ENCODE measurements at places on chromosomes 13 and 19.

DNA sequence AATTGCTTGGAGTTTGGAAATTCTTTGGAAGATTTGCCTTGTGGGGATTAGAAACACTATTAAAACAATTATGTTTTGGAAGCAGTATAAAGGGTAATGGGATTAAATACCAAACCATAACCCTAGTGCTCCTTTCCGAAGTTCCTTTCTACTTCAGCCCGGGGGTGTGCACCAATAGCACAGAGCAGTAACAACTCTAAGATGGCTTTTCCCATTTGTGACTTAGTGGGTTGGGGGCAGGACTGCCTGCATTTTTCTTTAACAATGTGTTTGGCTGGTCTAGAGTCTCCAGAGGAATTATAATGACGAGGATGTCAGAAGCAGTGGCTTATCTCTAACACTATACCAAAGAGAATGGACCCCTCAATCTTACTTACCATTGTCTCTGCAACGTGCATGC is 11.9 kb upstream of the IL17D start:
- no peak for DNase-seq

- DNase-seq = no peak
Measured at GRCh38 chr13:20609145-20609544, 42.2 kb downstream of the IFT88 start.

DNA sequence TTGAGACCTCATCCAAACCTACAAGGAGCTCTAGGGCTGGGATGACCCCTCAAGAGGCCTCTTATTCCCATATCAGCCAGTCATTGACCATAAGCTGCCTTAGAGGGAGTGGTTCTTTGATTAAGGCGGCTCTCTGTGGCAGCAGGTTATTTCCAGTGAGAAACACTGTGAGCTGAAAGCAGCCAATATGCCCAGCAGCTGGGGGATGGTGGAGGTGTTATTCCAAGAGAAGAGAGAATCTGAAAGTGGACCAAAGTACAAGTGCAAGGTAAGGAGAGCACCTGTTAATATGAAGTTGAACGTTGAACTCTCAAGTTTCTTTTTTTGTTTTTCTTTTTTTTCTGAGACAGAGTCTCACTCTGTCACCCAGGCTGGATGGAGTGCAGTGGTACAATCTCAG is 20.2 kb upstream of the FNDC3A start:
- DNase-seq = no peak

GRCh38 chr13:26660766-26661165 is 99.8 kb downstream of the GPR12 start:
- DNase-seq = no peak

- DNase-seq = no peak
Measured at GRCh38 chr19:4969292-4969771, 419 bp downstream of the KDM4B start.

GRCh38 chr13:97502706-97503105 is 68.7 kb downstream of the RAP2A start:
- no peak for DNase-seq

DNA sequence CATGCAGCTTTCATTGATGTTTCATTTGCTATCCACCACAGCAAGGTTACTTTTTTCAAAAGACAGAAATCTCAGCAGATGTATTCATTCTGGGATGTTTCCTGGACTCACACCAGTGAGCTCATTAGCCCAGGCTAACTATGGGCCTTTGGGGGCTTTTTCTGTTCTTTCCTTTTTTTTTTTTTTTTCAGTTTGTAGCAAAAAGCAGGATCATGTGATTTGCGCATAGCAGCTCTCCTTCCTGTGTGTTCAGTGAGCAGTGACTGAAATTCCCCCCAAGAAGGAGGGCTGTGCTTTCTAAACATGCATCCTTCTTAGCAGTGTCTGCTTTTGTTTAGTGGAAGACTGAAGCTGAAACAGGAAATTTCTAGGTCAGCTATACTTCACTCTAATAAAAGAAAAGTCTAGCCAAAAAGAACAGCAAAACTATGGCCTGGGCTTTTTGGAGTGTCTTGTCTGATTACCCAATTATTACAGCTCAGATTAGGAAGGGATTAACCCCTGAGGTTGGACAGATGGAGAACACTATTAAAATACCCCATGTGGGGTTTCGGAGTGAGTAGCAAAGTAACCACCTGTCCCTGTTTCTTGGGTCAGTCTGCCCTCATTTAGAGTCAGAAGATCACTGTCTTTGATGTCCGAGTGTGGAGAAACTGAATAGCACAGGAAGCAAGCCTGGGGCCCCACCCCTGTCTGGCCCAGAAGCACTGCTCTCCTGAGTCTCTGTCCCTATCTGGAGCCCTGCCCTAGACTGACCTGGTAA is 8.9 kb upstream of the AMER2 start:
- no peak for DNase-seq

- no peak for DNase-seq
Measured at GRCh38 chr13:113048766-113049165, 56.8 kb upstream of the F7 start.

DNA sequence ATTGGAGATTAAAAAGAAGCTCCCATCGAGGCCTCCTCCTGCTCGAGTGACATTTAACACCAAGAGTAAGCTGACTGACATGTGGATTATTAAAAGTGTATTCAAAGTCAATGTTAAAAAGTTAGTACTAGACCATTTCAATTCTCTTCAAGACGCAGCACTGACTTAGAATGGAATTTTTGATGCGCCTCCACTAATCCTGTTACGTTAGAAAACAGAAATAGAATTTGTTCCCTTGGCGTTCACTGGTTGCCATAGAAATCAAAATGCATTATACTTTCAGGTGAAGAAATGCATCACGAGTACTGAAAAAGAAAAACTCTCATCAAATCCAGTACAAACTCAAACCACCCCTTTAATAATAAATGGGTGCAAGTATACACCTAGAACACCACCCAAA is 42.2 kb downstream of the BRD4 start:
- DNase-seq = no peak

DNA sequence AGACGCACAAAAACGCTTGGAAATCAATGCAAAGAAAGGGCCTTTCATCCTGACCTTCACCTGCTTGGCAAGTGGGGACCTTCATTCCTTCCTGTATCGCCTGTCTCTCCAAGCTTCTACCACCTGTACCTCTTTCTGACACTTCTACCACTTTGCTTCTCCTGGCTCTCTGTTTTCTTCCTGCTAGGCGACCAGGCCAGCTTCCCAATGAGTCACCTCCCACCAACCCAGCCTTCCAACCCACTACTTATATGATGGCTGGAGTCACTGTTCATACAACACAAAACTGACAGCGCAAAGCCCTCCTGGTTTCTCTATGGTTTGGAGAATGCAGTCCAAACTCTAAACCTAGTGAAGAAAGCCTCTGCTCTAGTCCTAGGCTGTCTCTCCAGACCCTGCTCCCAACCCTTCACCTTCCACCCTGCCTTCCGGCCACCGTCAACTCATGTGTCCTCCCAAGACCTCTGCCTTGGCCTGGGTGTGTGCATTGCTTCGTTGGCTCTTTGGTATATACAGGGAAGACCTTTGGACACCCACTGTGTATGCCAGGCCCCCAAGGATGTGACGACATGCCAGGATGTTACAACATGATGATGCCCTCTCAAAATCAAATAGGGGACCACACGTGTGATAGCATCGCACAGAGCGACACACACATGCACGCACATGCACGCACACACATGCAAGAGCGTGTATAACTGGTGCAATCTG is 148.5 kb downstream of the STK24 start:
- no peak for DNase-seq

- no peak for DNase-seq
Measured at GRCh38 chr19:29887442-29887855, 54.6 kb upstream of the URI1 start.

GRCh38 chr13:62129000-62129551 is 713.4 kb upstream of the PCDH20 start:
- DNase-seq = no peak

GRCh38 chr13:112725346-112726015 is 35.6 kb downstream of the ATP11A start:
- DNase-seq = peak; percentile 43

- DNase-seq = no peak
Measured at GRCh38 chr13:87820241-87820640, 149.1 kb downstream of the SLITRK5 start.

DNA sequence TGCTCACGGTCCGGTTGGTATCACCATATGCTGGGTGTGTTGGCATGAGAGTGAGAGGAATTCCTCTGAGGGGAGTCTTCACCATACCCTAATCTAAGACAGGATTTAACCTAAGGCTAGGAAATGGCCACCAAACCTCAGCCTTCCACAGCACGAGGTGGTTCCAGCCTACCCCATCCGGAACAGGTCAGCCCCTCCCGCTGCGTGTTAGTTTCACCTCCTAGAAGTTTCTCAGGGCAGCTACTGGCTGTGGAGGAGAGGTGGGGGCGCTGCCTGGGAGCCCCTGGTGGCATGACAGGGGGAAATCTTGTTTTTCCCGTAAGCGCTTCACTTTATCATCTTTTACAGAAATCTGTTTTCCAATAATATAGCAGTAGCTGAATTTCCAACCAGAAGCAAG is 55.1 kb downstream of the RGCC start:
- no peak for DNase-seq

GRCh38 chr19:45613926-45614725 is 12.1 kb upstream of the GPR4 start:
- DNase-seq = peak; percentile 19

- peak; percentile 13 for DNase-seq
Measured at GRCh38 chr19:4399812-4400134, 574 bp downstream of the SH3GL1 start.

GRCh38 chr19:57436417-57436816 is 1.3 kb downstream of the ZNF749 start:
- no peak for DNase-seq

DNA sequence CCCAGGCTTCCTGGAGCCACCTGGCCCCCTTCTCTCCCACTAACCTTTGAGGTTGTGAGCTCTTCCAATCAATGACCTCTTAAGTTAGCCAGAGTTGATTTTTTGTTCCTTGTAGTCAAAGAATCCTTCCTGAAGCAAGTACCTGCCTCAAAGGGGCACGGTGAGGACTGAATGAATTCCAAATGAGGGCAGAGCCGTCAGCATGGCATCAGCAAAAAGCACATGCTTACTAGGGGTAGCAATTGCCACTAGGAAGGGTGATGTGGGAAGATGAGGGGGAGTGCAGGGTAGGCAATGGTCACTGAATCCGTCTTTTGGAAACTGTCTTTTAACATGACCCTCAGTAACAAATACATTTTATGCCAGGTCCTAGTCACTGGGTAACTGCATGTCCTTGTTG is 15.6 kb upstream of the DHRS12 start:
- no peak for DNase-seq

GRCh38 chr13:95212983-95213850 is 88.0 kb downstream of the ABCC4 start:
- no peak for DNase-seq

DNA sequence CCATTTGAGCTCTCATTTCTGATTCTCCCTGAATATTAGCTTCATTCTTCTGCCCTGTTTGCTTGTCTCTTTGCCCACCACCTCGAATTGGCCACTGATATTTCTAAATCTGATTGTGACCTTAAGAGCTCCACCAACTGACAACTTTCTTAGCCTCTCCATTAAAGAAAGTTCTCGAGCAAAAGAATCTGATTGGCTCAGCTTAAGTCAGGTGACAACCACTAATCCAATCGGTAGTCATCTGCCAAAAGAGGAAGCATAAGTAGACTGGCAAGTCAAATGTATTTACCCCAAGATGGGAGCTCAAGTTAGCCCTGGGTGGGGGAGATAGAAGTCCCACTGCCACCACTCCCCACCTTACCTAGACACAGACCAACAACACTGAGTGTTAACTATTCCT is 41.5 kb downstream of the NOTCH3 start:
- no peak for DNase-seq

- no peak for DNase-seq
Measured at GRCh38 chr13:95710313-95710712, 33.4 kb downstream of the DNAJC3 start.

GRCh38 chr19:55642153-55643002 is 1.1 kb upstream of the ZNF581 start:
- DNase-seq = peak; percentile 44

GRCh38 chr13:91805605-91806004 is 407.2 kb downstream of the GPC5 start:
- DNase-seq = no peak

- no peak for DNase-seq
Measured at GRCh38 chr19:34408411-34408810, 4.2 kb downstream of the PDCD2L start.

DNA sequence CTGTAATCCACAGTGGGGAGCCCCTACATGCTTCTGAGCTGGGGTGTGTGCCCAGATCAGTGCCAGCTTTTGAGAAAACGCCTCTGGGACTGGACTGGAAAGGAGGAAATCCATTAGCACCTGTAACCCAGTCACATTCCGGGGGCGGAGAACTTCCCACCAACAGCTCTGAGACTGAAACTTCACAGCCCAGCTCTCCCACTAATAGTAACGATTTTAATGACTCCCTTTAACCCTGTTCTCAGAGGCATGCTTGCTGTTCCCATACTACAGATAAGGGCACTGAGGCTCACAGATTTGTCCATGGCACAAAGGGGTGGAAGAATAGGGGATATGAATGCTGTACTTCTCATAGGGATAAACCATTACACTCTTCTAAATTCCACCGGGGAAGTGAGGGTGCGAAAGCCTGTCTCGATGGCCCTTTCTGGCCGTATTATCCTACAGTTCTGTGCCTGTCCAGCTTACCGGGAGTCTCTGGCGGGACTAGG is 851 bp downstream of the FBXO46 start:
- DNase-seq = no peak

DNA sequence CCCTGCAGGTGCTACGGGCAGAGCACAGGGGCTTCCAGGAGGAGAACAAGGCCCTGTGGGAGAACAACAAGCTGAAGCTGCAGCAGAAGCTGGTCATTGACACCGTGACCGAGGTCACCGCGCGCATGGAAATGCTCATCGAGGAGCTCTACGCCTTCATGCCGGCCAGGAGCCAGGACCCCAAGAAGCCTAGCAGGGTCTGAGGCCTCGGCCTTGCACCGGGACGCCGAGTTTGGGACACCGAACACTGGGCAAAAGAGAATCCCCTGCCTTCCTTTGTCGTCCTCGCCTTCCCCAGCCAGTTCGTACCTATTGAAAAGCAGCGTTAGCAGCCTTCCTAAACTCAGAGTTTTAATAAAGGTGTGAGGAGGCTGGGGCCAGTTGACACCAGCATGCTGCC is 12.1 kb downstream of the CBY2 start:
- DNase-seq = no peak

DNA sequence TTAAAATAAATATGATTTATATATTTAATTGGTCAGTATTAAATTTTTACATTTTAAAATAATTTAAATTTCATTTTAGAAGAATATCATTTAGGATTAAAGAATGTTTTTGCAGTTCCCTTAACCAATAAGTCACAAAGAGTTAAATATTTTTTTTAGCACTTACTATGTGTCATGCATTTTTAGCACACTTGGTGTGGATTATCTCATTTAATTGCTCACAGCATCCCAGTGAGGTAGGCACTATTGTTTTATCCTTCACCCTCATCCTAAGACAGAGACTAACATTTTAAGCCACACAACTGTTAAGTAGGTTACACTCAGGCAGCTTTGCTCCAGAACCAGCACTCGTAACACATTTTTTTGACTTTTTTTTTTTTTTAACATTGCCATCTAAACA is 78.2 kb downstream of the URI1 start:
- no peak for DNase-seq

GRCh38 chr19:58294743-58295374 is 10.3 kb upstream of the ERVK3-1 start:
- DNase-seq = no peak

GRCh38 chr19:11378319-11379189 is 4.1 kb downstream of the SWSAP1 start:
- peak; percentile 19 for DNase-seq

- no peak for DNase-seq
Measured at GRCh38 chr19:15300533-15301197, 31.7 kb downstream of the BRD4 start.
